Erythroblast (primary cell): ENCODE measurements at places on chromosomes 5 and 9.

- no peak for DNase-seq
These were observed 144.8 kb upstream of the PIK3R1 start for GRCh38 chr5:68070591-68071281.

- DNase-seq: no peak
These were observed 302.4 kb upstream of the FAM174A start for GRCh38 chr5:100232736-100233135.

DNA sequence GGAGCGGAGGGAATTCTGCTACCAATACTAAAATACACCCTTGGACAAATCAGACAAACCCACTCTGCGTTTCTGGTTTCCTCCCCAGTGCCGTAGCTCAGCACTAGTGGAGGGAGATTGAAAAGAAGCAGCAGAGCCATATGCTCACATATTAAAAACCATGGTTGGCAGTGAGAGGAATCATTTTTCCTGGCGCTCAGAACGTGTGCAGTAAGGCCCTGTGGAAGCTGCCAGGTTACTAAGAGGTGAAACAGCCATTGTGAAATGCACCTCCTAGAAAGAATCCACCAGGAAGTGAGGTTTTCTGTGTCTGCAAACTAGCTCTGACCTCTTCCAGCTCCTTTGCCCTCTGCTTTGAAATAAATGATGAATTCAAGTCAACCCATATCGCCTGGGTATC lies 177.2 kb downstream of the ERCC6L2 start:
- DNase-seq: no peak

GRCh38 chr5:4571248-4571948 lies 568.7 kb upstream of the ADAMTS16 start:
- no peak for DNase-seq

GRCh38 chr9:112755016-112755427 lies 4.5 kb downstream of the SNX30 start:
- DNase-seq: no peak

GRCh38 chr5:39073767-39074016 lies 507 bp downstream of the RICTOR start:
- DNase-seq: no peak

GRCh38 chr5:43631182-43631910 lies 28.4 kb downstream of the NNT start:
- DNase-seq: peak; percentile 84

GRCh38 chr5:37557734-37558293 lies 178.7 kb downstream of the WDR70 start:
- DNase-seq: no peak

DNA sequence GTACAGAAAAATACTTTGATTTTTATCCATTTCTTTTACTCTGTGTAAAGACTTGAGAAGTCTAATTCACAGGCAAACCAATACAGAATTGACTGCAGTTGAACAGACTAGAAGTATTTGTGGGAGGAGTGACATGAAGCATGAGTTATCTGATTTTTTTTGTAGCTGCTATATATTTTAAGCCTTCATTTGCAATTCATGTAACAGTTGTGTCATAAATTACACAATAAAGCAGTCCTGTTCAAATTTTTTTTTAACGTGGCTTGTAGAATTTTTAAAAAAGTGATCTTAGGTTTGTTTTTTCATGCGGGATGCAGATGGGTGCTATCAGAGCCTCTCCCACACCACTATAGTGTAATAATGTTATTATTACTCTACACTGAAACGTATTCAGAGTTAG lies 2.9 kb upstream of the MAML1 start:
- no peak for DNase-seq

- DNase-seq: no peak
These were observed 42.4 kb downstream of the TRIO start for GRCh38 chr5:14185326-14186058.

DNA sequence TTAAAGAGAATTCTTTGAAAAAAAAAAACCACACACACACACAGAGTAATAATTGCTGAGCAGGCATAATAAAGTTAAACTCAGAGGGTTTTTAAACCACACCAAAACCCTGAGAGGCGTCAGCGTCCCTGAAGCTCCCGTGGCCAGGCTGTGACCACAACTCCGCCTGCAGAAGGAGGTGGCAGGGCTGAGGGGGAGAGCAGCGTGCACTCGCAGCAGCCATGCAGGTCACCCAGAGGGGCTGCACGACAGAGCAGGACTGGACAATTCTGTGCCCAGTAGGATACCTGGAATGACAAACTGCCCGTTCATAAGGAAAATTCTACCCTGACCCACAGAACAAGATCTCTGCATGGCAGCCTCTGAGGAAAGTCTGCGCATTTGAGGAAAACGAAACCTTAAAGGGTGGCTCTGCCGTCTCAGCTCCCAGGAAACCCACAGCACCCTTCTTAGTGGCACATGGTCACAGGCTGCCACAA lies 44.0 kb downstream of the ROR2 start:
- DNase-seq: peak; percentile 75

DNA sequence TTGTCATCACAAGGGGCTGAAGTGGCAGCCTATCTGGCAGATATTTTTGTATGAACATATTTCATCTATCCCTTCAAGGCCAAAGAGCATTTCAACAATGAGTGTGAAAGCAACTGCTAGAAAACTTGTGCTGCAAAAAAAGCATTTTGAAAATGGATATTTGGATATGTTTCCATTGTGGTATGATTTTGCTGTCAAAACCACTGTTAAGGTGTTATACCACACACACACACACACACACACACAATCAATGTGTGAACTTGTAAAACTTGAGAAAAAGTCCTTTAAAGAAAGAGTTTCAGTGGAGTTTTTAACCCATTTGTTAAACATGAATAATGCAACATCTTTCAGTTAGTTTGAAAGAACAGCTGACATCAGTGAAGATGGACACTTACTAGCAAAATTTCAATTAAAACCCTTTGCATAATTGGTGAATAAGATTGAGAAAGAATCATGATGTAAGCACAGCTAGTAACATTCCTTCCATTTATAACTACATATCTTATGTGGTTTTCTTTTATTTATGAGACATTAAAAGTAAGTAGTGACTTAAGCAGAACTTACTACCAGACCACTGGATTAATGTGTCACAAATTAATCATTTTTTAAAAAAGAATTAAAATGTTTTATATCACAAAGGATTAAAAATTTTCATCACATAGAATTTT lies 182.6 kb upstream of the GNA14 start:
- no peak for DNase-seq

DNA sequence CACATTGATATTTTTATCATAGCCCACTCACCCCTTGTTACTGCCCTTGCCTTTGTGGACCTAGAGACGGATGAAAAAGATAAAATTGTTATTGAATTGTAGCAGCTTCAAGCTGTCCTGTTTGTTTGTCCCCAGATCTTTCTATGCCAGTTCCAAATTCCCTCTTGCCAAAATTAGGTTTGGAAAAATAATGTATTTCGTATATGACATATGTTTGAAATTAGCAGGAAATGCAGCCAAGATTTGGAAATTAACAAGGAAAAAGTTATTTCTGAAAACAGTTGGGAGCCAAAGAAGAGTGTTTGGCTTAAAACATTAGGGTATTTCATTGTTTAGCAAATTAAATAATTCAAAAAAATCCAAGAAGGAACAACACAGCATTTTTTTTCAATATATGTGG lies 33.5 kb downstream of the SPATA31D1 start:
- DNase-seq: no peak

DNA sequence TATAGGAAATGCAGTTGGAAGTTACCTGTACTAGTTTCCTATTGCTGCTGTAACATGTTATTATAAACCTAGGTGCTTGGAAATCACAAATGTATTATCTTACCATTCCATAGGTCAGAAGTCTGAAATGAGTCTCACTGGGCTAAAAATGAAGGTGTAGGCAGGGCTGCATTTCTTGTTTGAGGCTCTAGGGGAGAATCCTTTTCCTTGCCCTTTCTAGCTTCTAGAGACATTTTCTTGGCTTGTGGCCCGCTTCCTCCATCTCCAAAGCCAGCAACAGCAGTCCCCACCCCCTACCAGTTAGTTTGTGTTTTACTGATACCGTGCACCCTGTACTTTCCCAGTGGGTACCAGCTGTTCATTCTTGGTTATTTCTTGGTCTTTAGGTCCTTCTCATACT lies 153.3 kb downstream of the SLF1 start:
- no peak for DNase-seq

- DNase-seq: no peak
These were observed 37.7 kb upstream of the STXBP1 start for GRCh38 chr9:127574072-127574993.

- peak; percentile 45 for DNase-seq
These were observed 105.6 kb downstream of the SUSD1 start for GRCh38 chr9:112069318-112070169.
